PC-9 (cell line): ENCODE measurements at places on chromosomes 6 and 20. TPM values are rescaled to one million over a fixed set of nuclear protein-coding genes. Genes with fewer than 3 reads are reported as not detected.

The VSX1 gene
- 0.65 and 1.5 TPM in 2 replicates for total RNA-seq

The RBBP8NL gene
- total RNA-seq = 8.7 and 14.0 TPM in 2 replicates

The C6orf58 gene
- total RNA-seq = not detected in 2 replicates

The CFAP206 gene
- total RNA-seq = 2.9 and 3.2 TPM in 2 replicates

The OR2B6 gene
- total RNA-seq = 1.5 and 1.6 TPM in 2 replicates

The TFAP2C gene
- total RNA-seq = 27.8 and 34.8 TPM in 2 replicates

The SASH1 gene
- 32.9 and 35.5 TPM in 2 replicates for total RNA-seq

The ZSCAN23 gene
- total RNA-seq = 9.1 and 12.0 TPM in 2 replicates

The C20orf144 gene
- 0.18 and 0.20 TPM in 2 replicates for total RNA-seq

The TRAM2 gene
- 28.1 and 40.9 TPM in 2 replicates for total RNA-seq

The IMPG1 gene
- not detected in 2 replicates for total RNA-seq

The SLA2 gene
- total RNA-seq = not detected in 2 replicates

The CDH26 gene
- total RNA-seq = 0.68 and 1.1 TPM in 2 replicates

The PGC gene
- not detected in 2 replicates for total RNA-seq

The OR12D1 gene
- total RNA-seq = not detected in 2 replicates

The CASS4 gene
- total RNA-seq = 0.15 TPM in 1 of 2 replicates, not detected in the other

The CLIC1 gene
- 546 and 599 TPM in 2 replicates for total RNA-seq

The DAAM2 gene
- total RNA-seq = not detected in 2 replicates

The GHRH gene
- not detected in 2 replicates for total RNA-seq

The UNC5CL gene
- total RNA-seq = 1.7 and 2.1 TPM in 2 replicates

The TMC2 gene
- not detected in 2 replicates for total RNA-seq

The OTOR gene
- not detected in 2 replicates for total RNA-seq

The MCHR2 gene
- not detected in 2 replicates for total RNA-seq

The CCN6 gene
- total RNA-seq = not detected in 2 replicates

The RXRB gene
- 49.8 and 51.5 TPM in 2 replicates for total RNA-seq

The APOBEC2 gene
- not detected in 2 replicates for total RNA-seq

The AP5S1 gene
- 18.3 and 20.0 TPM in 2 replicates for total RNA-seq

The SLC32A1 gene
- not detected in 2 replicates for total RNA-seq

The TOX2 gene
- 24.0 and 30.1 TPM in 2 replicates for total RNA-seq

The SPATA25 gene
- total RNA-seq = 5.2 and 6.3 TPM in 2 replicates

The SDHAF4 gene
- total RNA-seq = 29.1 and 40.1 TPM in 2 replicates

The MYLK2 gene
- total RNA-seq = 0.18 and 0.50 TPM in 2 replicates
